NCI-H1417 (cell line): ENCODE measurements at places on chromosomes 2 and 18.

DNA sequence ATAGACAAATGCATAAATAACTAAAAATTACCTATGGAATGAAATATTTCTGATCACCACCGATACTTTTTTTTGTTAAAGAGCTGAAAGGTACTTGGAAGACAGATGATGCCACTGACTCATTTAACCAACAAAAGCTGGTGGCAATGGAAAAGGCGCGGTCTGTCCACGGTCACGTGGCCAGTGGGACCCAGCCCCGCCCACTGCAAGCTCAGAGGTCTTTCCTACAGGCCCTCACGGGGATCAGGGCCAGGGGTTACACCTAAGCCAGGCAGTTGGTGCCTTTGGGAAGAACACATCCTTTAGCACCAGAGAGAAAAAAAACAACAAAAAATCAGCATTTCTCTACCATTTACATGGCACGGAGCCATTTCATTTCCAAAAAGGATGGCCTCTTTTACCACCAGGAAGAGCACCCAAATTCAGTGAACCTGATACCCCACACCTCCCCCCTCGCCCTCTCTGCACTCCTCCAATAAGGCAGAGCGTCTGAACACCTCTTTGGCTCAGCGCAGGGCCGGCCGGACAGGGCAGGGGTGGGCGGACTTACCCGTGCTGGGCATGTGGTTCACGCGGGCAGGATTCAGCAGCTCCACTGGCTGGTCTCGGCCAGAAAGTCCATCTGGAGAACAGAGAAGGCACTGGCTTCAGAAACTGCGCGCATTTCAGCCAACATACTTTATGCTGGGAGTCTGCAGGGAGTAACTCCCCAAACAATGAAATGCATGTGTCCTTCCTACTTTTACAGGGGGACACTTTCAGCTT, 164.6 kb downstream of the HDAC4 start:
- DNase-seq: no peak

GRCh38 chr2:164903204-164903603, 52.1 kb downstream of the SLC38A11 start:
- DNase-seq: peak; percentile 2

DNA sequence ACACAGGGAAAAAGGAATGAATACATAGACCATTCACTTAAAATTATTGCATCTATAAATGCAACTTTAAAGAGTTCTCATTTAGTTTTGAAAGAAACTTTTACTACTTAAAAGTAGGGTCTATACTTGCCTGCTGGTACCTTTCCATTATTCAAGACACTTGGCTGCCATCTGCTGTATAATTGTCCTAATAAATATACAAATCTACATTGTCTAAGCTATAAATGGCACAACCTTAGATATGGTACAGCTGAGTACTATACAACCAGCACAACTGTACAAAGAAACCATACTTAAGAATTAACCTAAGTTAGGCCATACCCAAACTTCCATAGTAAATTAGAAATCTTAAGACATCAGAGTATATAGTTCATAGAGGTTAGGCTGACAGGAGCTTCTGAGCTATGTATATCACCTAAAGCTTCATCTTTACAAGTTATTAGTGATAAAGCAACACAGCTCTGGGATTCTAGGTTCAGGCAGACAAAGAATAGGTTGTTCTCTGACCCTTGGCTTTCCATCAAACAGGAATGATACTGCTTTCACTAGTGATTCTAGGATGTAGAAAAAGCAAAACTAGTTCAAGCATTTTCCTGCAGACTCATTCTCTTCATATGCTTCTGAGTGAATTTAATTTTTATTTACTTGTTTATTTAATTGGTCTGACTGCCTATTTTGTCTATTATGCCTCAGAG, 22.1 kb downstream of the EXOC6B start:
- no peak for DNase-seq

DNA sequence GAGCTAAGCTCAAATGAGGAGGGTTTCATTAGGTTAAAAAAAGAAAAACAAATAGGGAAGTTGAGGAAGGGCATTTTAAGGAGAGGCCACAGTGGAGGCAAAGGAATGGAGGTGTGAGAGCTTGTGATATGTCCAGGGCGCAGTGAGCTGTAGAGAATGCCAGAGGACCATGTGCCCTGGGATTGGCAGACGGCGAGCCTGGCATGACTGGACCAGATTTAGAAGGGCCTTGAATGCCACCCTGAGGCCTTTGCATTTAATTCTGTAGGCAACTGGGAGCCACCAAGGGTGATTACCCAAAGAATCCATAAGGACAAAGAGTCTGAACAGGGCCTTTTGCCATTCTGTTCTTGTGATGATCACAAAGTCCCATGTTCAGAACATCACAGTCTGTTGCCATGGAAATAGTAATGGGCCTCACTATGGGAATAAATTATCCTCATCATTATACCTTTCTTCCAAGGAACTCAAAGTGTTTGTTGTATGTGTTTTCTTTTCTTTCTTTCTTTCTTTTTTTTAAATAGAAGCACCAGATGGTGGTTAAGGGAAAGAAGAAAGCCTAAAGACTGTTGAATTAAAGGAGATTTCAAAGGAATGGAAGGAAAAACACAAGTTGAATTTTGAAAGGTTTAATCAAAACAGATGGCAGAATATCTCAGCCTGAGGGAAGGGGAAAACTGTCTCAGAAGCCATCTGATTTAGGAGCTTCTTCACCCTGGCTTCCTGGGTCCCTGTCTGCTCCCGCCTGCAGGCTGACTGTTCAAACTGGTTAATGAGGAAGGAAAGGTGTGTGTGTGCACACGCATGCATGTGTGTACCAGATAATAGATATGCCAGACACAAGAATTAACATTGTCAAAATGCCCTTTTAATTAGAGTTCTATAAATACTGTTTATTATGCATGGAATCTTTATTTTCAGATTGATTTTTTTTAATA, 31.6 kb upstream of the NCOA1 start:
- DNase-seq: peak; percentile 43

GRCh38 chr2:241620419-241620769, 16.6 kb downstream of the THAP4 start:
- DNase-seq: no peak

DNA sequence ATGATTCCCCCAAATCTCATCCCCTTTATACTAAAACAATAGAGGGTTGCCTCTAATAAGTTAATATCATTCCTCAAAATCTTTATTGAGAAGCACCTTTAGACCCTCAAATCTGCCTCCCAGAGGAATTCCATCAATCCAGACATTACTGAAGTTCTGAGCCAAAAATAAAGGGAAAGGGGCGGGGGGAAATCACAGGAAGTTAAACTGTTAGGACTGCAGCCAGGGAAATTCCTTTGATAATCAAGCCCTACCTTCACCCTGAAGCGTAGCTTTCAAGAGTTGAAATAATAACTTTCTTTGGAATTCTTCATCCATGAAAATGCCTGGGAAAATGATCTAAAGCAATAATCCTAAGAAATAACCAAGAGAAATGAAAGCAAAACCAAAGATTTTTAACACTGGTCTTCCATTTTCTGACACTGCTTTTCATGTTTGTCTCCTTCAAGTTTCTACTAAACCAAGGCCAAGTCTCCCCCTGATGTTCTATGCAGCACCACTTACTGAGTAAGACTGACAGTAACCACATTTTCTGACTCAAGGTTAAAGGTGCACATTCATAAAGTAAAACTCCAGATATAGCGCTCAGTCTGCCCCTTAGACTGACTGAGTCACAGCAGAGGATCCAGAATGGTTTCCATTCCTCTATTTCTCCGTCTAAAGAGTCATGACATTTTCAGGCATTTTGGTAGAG, 78.2 kb downstream of the TCF4 start:
- no peak for DNase-seq

- no peak for DNase-seq
Observed at GRCh38 chr2:30266051-30266621, 34.8 kb downstream of the LBH start.

GRCh38 chr2:186693446-186693832, 421 bp upstream of the FAM171B start:
- DNase-seq: no peak
